ENCODE measurements at places on chromosomes 1 and 21.

GRCh38 chr1:94797291-94797690 lies 22.9 kb upstream of the SLC44A3 start:
- no peak for DNase-seq

- no peak for DNase-seq
Measured at GRCh38 chr1:21335750-21336224, 45.5 kb upstream of the ECE1 start.

GRCh38 chr1:153577138-153577537 lies 11.5 kb upstream of the S100A2 start:
- no peak for DNase-seq

- DNase-seq: no peak
Measured at GRCh38 chr1:30134466-30135217, 588.7 kb downstream of the MATN1 start.

- no peak for DNase-seq
Measured at GRCh38 chr1:11026903-11027302, 14.4 kb downstream of the TARDBP start.

- peak; percentile 8 for DNase-seq
Measured at GRCh38 chr1:35287807-35288640, 19.5 kb downstream of the ZMYM4 start.

DNA sequence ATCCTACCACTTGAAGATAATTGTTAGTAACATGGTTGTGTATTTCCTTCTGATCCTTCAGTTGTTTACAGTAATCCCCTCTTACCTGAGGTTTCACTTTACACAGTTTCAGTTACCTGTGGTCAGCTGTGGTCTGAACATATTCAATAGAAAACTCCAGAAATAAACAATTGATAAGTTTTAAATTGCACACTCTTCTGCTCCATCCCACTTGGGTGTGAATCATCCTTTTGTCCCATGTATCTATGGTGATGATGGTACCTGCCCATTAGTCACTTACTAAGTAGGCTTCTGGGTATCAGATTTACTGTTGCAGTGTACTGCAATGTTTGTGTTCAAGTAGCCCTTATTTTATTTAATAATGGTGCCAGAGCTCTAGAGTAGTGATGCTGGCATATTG lies 62.5 kb downstream of the OSBPL9 start:
- DNase-seq: no peak

DNA sequence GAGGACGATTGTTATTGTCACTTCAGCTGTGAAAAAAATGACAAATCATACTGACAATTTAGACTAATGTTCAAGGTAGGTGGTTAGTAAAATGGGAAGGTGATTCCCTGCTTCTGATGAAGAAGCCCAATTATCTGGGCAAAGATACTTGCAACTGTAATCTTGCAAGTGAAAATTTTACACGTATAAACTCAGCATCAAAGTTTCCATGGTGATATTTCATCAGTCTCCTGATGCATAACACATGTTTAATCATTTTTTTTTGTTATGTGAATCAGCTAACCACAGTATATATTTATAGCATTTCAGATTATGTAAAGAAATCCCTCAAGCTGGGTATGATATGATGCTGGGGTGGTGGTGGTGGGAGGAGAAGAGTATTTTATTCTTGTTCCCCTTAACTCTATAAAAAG lies 16.4 kb upstream of the KCNK1 start:
- no peak for DNase-seq

- DNase-seq: no peak
Measured at GRCh38 chr1:186435336-186435735, 25.6 kb downstream of the PDC start.

DNA sequence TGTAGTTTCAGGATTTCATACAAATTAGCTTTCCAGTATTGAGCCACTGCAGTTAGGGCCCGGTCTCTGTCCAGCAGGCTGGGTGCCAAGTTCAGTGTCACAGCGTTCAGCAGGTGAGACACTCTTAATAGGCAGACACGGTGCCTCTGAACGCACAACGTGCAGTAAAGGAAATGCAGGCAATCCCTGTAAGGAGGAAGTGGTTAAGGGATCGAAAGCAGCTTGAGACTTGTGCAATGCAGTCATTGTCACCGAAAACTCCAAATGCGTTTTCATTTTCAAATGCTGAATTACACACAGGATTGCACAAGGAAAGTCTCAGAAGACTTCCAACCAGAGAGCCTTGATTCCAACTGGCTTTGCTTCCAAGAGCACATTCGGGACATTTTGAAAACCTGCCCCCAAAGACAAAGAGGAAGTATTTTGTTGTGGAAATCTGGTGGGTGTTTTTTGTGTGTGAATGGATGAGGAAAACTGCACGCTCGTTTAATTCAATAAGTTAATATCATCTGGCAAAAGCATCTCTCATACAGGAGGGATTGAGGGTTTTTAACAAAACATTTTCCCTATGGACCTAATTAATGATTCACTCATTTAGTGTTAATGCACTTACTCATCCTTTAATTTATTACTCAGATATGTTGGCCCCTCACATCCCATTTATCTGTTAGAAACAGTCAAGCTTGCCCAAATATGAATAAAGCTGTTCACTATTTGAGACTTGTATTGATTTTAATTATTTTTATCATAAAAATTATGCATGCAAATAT lies 61.6 kb downstream of the PTGS2 start:
- DNase-seq: no peak

- no peak for DNase-seq
Measured at GRCh38 chr1:94072840-94073522, 48.0 kb downstream of the ABCA4 start.

- no peak for DNase-seq
Measured at GRCh38 chr1:224175617-224176016, 7.4 kb upstream of the DEGS1 start.

DNA sequence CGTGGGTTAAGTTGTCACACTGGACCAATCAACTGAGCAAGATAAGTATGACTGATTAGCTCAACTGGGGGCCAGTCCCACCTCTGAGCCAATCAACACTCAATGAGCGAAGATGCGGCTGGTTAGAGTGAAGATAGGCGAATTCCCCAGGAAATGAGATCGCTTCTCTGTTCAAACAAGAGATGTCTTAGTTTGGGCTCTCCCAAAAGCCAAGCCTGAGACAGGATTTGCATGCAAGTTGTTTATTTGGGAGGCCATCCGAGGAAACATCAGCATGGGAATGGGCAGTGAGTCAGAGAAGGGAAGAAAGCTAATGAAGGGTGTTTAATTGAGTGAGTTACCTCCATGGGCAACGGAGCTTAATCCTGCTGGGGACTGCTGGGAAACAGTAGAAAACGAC lies 4.9 kb upstream of the GJB5 start:
- no peak for DNase-seq

DNA sequence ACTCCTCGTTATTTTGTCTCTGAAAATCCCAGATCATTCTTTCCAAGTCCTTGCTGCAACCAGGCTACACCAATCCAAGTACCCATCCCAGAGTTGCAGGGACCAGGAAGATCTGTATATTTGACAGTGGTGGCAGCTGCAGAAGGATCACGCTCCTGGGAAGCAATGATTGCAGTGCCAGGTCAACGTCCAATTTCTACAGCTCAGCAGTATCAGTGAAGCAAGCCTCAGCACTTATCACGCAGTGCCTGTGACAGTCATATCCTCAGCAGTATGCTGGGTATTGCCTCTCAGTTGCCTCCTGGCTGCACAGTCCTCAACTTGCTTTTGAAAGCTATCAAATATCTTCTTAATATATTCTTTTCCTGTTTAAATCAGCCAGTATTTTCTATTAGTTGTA lies 66.7 kb downstream of the BARHL2 start:
- DNase-seq: no peak

DNA sequence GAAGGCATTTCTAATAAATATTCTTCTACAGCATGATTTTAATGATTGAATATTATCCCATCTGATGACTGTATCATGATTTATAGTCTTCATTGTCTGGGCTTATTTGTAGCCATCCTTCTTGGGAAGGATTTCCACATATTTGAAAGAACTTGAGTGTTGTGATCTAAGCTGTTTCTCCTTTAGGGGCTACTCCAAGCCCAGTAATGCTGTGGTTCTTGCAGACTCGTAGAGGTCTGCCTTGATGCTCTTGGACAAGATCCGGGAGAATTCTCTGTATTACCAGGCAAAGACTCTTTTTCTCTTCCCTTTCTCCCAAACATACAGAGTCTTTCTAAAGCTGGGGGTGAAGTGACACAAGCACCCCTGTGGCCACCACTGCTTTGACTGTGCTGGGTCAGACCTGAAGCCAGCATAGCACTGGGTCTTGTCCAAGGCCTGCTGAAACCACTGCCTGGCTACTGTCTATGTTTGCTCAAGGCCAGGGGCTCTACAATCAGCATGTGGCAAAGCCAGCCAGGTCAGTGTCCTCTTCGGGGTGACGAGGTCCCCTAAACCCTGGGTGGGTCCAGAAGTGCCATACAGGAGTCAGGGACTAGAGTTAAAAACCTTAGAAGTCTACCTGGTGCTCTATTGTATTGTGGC lies 107.4 kb downstream of the GIPC2 start:
- DNase-seq: no peak

DNA sequence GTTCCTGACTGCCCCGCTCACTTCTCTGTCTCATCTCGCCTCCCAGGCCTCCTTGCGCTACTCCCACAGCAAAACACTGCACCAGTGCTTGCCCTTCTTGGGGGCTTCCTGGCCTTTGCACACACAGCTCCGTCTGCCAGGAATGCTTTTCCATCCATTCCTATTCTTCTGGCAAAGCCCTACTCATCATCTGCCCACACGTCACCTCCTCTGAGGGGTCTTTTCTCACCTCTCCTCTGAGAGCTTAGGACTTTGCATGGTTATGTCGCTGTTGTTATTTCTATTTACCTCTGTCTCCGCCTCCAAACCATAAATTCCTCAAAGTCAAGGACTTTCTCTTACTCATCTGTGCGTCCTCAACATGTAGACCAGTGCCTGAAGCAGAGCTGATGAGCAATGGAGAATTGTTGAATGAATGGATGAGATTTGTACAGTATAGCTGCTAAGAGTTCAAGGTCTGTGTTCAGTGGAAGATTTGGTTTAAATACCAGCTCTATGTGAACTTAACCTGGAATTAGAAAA lies 26.4 kb upstream of the BTG2 start:
- no peak for DNase-seq

DNA sequence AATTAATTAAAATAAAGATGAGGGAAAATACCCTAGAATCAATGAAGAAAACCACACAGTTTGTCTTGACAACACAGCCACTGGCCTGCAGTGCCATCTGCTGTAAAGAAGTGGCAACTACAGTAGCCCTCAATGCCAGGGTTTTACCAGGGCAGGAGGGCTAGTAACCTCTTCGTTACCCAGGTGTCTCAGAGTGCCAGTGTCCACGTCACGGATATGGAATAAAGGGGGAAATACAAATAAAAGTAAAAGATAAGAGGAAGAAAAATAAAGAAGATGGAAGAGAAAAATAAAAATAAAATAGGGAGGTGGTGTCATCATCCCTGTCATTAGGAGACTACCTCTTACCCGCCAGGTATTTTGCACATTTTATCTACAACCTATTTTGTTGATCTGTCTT lies 14.2 kb upstream of the SLC44A3 start:
- no peak for DNase-seq

- DNase-seq: no peak
Measured at GRCh38 chr1:112317611-112318062, 78.4 kb upstream of the CTTNBP2NL start.

DNA sequence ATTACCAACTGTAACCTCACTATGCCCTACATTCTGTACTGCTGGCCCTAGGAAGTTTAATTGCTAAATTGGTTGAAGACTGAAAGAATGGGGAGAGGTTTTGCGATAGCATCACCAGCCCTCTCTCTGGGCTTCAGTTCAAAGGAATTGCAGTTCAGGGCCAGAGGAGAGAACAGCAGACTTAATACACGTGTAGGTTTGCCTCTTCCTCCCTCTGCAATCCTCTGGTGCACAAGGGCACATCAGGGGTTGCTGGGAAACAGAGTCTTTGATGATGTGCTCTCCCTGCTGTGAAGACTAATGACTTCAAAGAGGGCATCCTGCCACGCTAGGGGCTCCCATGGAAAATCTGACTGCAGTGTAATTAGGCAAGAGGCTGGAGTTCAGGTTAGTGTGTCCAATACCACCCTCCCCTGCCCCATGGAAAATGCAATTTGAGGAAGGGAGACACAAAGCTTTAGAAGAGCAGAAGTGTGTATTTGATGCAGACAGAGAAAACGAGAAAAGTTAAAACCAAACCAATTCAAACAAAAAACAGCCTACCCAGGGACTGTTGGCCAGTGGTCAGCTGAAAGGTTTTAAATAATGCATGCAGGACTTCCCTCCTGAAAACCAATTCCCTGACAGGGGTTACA lies 167.9 kb downstream of the ASTN1 start:
- peak; percentile 43 for DNase-seq

DNA sequence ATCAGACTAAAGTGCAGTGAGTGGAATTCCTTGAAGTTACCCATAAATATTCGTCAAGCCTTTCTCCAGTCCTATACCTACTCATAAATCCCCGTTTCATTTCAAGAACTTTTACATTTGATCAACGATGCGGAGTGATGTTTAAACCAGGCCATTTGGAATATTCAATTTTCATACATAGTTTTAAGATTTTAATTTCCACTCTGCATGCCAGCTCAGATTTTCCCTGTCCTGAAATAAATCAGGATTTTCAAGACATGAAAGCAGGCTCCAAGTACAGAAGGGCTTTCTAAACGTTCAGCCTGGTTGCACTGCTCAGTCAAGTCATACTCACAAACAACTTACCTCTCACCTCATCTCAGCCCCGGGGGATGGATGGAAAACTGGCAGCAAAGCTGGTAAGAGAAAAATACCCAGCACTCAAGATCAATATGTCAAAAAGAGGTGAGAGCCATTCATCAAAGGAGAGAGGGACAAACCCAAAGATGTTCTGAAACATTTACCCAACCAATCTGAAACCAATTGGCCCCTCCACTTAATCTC lies 418.5 kb downstream of the PLPP3 start:
- no peak for DNase-seq

DNA sequence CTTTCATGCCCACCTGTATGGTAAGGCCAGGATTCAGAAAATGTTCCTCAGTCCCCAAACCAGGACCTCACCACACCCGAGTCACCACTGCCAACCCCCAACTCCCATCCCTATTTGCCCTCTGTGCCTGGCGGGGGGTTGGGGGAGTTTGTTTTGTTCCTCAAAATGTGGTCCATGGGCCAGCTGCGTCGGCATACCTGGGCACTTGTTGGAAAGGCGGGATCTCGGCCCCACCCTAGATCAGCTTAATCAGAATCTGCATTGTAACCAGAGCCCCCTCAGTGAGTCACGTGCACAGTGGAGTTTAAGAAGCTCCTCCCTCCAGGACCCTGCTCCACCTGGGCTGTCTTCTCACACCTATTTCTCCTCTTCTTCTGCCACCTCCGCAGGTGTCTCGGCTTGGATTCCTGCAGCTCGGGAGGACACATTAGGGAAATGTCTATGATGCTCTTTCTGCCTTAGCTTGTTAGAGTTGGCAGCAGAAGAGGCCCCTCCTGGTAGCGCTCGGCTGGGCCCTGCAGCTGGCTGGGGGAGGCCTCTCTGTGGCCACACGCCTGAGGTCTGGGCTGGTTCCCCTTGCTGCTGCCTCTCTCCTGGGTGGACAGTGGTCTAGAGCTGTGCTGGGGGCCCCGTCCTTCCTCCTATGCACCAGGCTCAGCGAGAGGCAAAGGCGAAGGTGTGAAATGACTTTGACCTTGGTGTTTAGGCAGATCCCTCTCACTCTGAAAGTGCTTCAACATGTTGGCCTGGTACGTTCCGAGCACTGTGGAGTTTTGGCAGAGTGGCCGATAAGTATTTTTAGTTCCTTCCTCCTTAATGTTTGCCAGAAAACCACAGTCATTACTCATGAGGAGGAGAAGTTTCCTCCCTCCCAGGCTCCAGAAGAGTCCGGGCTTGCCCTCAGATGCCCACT lies 41.8 kb upstream of the CAMTA1 start:
- no peak for DNase-seq

GRCh38 chr1:26772687-26773086 lies 15.1 kb upstream of the PIGV start:
- DNase-seq: peak; percentile 15

GRCh38 chr1:44072204-44072603 lies 40.9 kb upstream of the SLC6A9 start:
- DNase-seq: peak; percentile 83

Data from retinal pigment epithelial cell (primary cell).